ENCODE measurements at places on chromosomes 4 and X.

- no peak for DNase-seq
Observed at GRCh38 chr4:8915201-8916200, 43.9 kb upstream of the HMX1 start.

- no peak for DNase-seq
Observed at GRCh38 chr4:152360045-152360410, 175.9 kb downstream of the FBXW7 start.

GRCh38 chr4:138555108-138555507 is 313.0 kb upstream of the SLC7A11 start:
- no peak for DNase-seq

DNA sequence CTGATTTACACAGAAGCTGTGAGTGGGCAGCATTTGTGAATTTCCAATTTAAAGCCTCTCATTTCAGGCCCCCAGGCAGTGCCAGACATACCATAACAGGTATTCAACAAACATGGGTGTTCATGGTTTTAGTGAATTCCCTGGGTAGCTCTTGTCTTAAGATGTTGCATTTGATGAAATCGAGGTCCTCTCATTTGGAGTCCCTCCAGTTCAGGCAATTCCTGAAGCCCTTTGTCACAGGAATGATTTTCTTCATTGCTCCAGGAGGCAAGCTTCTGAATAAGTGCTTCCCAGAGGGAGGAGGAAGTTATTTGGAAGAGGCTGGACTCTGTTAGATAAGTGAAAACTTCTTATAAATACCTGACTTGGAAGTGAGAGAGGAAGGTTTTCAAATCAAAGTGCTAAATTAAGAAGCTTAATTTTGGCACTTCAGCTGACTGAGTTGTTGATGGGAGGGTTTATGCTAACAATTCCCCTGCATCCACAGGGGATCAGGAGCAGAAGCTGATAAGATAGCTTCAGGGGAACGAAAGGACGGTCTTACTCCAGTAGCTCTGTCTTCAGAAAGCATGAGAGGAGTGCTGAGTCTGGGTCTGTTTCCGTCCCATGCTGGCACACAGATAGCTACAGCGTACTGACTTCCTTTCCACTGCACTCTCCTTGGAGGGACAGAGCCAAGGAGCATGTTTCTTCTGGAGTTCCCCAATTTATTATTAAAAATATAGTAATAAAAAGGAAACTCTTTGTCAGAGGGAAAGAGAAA is 543.1 kb downstream of the GBA3 start:
- no peak for DNase-seq

- DNase-seq: peak; percentile 41
Observed at GRCh38 chr4:141077611-141078225, 55.6 kb downstream of the RNF150 start.

Data from Right ventricle myocardium superior (tissue), 1 donor.